ENCODE measurements at places on chromosomes 7 and 10. TPM values are rescaled to one million over a fixed set of nuclear protein-coding genes. Genes with fewer than 3 reads are reported as not detected.

The TAS2R60 gene
- 0.34 TPM for total RNA-seq

The GARIN1A gene
- 0.33 TPM for total RNA-seq

The CALY gene
- 2.5 TPM for total RNA-seq

The HMX3 gene
- not detected for total RNA-seq

- H3K27ac ChIP-seq, result no peak overlapping the region
- no peak for DNase-seq
- no peak overlapping the region for H3K4me3 ChIP-seq
- peaks cover 23% of the 10 kb centered on the region for H3K4me1 ChIP-seq
Observed at GRCh38 chr10:119491966-119492757, 50.4 kb downstream of the RGS10 start.

GRCh38 chr10:110495731-110496552 is 1.8 kb upstream of the DUSP5 start:
- peak overlapping the region; percentile 83 for H3K4me3 ChIP-seq
- H3K4me1 ChIP-seq, result peaks cover 33% of the 10 kb centered on the region
- H3K27ac ChIP-seq, result peak overlapping the region; percentile 88
- DNase-seq, result no peak
- no peaks in the 10 kb centered on the region for H3K36me3 ChIP-seq
- no peaks in the 10 kb centered on the region for H3K27me3 ChIP-seq

DNA sequence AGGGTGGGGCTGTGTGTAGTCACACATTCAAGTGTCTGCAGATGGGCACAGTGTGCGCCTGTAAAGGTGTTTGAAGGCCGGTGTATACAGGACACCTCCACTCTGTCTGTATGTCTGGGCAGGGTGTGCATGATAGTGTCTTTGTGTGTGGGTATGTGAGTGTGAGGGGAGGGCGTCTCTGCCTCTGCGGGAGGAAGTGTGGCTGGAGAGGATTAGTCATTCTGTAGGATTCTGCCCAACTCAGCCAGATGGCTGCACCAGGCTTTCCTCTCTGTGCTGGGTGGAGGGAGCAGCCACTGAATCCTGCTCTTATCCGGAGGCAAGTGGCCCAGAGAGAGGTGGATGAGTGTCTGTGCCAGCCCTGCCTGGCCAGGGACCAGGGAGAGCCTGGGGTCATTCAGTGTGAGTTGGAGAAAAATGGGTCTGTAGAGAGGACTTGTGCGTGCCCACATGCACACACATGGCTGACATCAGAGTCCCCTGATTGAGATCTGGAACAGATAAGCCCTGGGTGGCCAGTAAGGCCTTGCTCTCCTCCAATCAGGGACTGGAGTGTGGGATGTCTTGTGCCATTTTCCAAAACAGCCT is 1.7 kb downstream of the SFXN3 start:
- H3K27ac ChIP-seq, result peak overlapping the region; percentile 99
- H3K27me3 ChIP-seq, result no peaks in the 10 kb centered on the region
- H3K4me3 ChIP-seq, result peak overlapping the region; percentile 74
- H3K36me3 ChIP-seq, result peaks cover 34% of the 10 kb centered on the region
- H3K4me1 ChIP-seq, result peaks cover 31% of the 10 kb centered on the region
- peak; percentile 94 for DNase-seq

DNA sequence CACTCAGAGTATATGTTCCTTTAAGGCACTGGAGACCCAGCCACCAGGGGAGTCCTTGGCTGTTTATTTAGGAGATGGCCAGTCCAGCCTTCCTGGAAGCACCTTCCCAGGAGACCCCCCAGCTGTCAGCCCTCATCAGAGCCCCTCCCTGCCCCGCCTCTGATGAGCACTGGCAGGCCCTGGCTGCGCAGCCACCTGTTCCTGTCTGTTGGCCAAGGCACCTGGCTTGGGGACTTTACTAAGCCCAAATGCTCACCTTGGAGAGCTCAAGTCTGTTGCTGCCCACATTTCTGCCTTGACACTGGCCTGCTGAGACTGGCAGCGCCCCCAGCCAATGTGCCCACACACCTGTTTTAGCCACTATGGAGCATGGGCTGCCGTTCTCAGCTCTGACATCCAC is 124.7 kb downstream of the ELMO1 start:
- H3K4me1 ChIP-seq, result no peaks in the 10 kb centered on the region
- H3K36me3 ChIP-seq, result no peaks in the 10 kb centered on the region
- H3K4me3 ChIP-seq, result no peak overlapping the region
- H3K27me3 ChIP-seq, result no peaks in the 10 kb centered on the region
- H3K27ac ChIP-seq, result no peak overlapping the region

GRCh38 chr10:22913474-22914092 is 14.3 kb upstream of the ARMC3 start:
- H3K36me3 ChIP-seq, result no peaks in the 10 kb centered on the region
- H3K4me1 ChIP-seq, result peaks cover 6% of the 10 kb centered on the region
- no peak overlapping the region for H3K4me3 ChIP-seq
- no peak overlapping the region for H3K27ac ChIP-seq

GRCh38 chr10:62076891-62077290 is 175.4 kb downstream of the ARID5B start:
- H3K4me1 ChIP-seq, result peaks cover 69% of the 10 kb centered on the region
- no peaks in the 10 kb centered on the region for H3K27me3 ChIP-seq
- peak overlapping the region; percentile 68 for H3K27ac ChIP-seq
- no peak for DNase-seq

GRCh38 chr10:14074062-14074884 is 256.5 kb downstream of the FRMD4A start:
- H3K27ac ChIP-seq, result peak overlapping the region; percentile 65
- H3K4me3 ChIP-seq, result peak overlapping the region; percentile 25
- no peaks in the 10 kb centered on the region for H3K27me3 ChIP-seq
- DNase-seq, result peak; percentile 93

DNA sequence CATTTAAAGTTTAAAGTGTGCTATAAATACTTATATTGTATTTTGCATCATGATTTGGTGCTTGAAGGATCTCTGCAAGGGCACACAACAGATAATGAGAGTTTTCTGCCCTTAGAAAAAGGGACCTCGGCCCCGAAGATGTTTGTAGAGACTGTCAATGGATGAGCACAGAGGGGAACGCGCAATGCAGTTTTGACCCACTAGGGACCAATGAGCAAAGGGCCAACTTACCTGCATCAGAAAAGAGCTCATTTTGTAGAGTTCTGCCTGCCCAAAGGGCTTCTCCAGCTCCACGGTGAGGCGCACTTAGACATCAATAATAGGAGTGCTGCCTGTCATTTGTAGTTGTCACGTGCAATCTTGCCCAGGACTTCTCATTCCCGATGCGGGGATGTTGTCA is 91.1 kb downstream of the BUB3 start:
- H3K27ac ChIP-seq, result no peak overlapping the region
- no peaks in the 10 kb centered on the region for H3K4me1 ChIP-seq
- no peaks in the 10 kb centered on the region for H3K27me3 ChIP-seq
- no peaks in the 10 kb centered on the region for H3K36me3 ChIP-seq

DNA sequence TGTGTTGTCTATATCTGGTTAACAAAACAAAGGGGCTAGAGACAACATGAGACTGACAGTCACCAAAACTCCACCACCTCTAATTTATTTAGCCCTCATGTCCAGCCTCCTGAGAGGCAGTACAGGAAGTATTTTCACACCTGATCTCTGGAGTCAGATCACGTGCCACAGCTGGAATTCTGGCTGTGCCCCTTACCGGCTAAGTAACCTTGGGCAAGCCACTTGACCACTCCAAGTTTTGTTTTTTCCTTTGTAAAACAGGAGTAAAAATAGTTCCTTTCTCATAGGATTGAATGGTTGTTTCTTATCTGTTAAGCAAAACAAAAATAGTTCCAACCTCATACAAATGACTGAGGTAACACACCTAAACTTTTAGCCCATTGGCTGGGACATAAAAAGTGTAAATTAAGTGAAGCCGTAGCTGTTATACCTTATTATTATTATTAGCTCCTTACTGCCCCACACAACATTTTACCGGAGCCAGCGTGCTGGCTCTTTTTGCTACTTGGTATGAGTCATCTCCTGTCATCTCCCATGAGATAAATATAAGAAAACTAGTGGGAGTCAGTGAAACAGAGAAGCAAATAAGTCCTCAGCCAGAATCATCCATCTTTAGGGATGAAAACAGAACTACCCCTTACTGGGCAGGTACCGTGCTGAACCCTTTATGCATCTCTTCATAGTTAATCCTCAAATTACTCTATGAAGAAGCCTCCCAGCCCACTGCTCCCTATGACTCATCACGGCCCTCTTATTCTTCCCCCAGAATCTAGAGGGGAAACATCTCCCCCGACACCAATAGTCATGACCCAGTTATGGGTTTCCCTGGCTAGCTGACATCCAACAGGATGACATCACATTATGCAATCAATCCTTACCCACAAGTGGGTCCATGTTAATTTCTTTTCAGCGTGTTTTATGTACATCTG is 44.9 kb downstream of the PPP1R3C start:
- no peaks in the 10 kb centered on the region for H3K36me3 ChIP-seq
- DNase-seq, result no peak
- H3K27ac ChIP-seq, result peak overlapping the region; percentile 90
- no peak overlapping the region for H3K4me3 ChIP-seq
- peaks cover 59% of the 10 kb centered on the region for H3K4me1 ChIP-seq

DNA sequence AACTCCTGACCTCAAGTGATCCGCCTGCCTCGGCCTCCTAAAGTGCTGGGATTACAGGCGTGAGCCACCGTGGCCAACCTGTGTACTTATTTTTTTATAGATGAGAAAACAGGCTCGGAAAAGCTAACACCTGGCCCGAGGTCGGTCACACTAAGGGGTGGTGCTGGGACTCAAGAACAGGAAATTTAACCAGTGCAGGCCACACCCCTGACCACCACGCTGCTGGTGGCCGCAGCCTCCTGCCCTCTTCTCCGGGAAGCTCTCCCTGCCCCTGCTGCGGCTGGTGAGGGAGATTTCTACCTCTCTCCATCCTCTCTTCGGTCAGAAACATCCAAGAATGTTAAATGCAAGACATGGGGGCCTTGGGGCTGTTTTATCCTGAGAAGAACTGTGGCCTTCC is 63.2 kb downstream of the TNRC18 start:
- DNase-seq, result no peak
- H3K4me3 ChIP-seq, result no peak overlapping the region
- H3K27ac ChIP-seq, result peak overlapping the region; percentile 81

DNA sequence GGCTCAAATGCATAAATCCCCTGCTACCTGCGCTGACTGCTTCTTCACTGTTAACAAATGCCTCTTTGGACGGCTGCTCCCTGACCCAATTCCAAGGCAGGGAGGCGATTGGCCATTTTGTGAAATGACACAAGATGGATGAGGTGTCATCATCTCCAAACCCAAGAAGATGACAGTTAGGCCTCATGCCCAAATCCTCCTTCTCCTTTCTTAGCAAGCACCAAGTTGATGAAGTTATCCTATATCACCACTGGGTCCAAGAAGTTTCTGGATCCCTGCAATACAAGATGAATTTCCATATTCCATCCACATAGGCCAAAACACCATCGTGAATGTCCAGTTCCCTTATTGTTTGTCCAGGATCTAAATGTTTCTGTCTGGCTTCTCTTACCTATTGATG is 98.5 kb upstream of the RAB11FIP2 start:
- no peaks in the 10 kb centered on the region for H3K36me3 ChIP-seq
- H3K4me1 ChIP-seq, result no peaks in the 10 kb centered on the region
- DNase-seq, result no peak
- H3K27ac ChIP-seq, result no peak overlapping the region
- no peaks in the 10 kb centered on the region for H3K27me3 ChIP-seq
- H3K4me3 ChIP-seq, result no peak overlapping the region

- no peaks in the 10 kb centered on the region for H3K27me3 ChIP-seq
- no peak for DNase-seq
- H3K4me1 ChIP-seq, result peaks cover 15% of the 10 kb centered on the region
- H3K36me3 ChIP-seq, result no peaks in the 10 kb centered on the region
Observed at GRCh38 chr7:80333040-80333439, 178.8 kb downstream of the GNAT3 start.

DNA sequence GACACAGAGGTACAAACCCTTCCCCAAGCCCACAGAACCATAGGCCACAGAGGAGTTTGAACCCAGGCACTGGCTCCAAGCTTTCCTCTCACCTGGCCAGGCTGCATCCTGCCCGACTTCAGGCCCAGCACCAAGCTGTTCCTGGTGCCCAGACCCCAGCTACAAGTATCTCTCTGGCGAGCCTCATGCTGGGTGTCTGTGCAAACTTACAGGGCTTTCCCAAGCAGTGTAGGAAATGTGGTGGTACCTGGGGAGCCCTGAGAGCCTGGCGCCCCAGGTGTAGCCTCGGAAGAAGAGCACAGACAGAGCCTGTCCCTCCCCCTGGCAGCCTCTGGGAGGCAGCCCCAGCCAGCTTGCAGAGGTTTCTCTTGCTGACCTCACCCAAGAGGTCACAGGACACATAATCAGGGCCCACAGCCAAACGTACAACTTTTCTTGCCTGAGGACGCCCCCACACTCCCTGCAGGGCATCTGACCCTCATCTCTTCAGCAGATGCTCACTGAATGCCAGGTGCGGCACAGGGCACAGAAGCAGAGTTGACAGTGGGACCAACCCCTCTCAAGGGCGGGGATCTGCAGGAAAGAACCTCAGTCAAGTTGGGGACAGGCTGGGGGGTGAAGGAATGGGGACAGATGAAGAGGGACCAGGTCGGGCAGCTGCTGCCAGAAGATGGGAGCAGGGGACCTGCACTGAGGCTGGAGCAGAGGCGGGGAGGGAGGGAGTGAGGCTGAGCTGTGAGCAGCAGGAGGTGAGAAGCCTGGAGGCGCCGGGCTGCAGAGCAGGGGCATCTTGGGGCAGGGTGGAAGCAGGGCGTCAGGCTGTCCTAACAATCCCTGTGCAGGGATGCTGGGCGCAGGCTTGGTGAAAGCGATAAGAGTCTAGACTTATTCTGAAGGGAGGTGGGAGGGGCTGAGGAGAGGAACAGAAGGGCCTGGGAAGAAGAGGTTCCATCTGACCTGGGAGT is 16.3 kb upstream of the MYL7 start:
- no peak overlapping the region for H3K27ac ChIP-seq
- no peak for DNase-seq
- H3K27me3 ChIP-seq, result no peaks in the 10 kb centered on the region

- H3K36me3 ChIP-seq, result no peaks in the 10 kb centered on the region
- H3K27me3 ChIP-seq, result no peaks in the 10 kb centered on the region
- H3K4me3 ChIP-seq, result no peak overlapping the region
- no peak for DNase-seq
- no peak overlapping the region for H3K27ac ChIP-seq
- H3K4me1 ChIP-seq, result no peaks in the 10 kb centered on the region
Observed at GRCh38 chr7:121562259-121562658, 166.2 kb upstream of the FAM3C start.

DNA sequence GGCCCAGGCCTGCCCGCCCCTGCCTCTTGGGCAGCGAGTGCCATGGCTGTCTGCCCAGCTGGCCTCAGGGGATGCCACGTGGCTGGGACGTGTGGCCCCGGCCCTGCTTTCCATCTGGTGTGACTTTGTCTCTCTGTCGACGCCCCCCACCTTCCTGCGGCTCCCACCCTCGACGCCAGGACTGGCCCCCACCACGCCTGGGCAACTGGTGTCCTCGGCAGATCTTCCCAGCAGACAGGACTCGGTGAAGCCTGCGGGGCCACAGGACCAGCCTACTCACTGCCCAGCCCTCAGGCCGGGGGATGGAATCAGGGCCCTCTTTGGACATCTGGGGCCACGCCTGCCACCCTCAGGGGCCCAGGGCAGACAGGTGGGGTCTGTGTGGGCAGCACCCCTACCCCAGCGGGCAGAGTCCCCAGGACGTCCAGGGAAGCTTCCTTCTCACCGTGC is 55.1 kb downstream of the UNCX start:
- no peak overlapping the region for H3K4me3 ChIP-seq
- H3K4me1 ChIP-seq, result peaks cover 16% of the 10 kb centered on the region
- no peaks in the 10 kb centered on the region for H3K36me3 ChIP-seq
- no peak for DNase-seq
- peaks cover 5% of the 10 kb centered on the region for H3K27me3 ChIP-seq

All from esophagus muscularis mucosa (tissue), 4 donors.